Chondrocyte (in vitro differentiated cells): ENCODE measurements at places on chromosomes 5 and 9. TPM values are rescaled to one million over a fixed set of nuclear protein-coding genes. Genes with fewer than 3 reads are reported as not detected.

Gene STOML2
- 71.4 to 82.0 TPM (median 71.7 TPM) in 3 replicates for total RNA-seq

Gene TAF11L5
- not detected in 3 replicates for total RNA-seq

Gene NUTM2G
- total RNA-seq: 0.10 to 0.15 TPM in 2 of 3 replicates, not detected in the other

Gene TGFBI
- 491 to 631 TPM (median 620 TPM) in 3 replicates for total RNA-seq

Gene UQCRQ
- 378 to 436 TPM (median 403 TPM) in 3 replicates for total RNA-seq

Gene GARIN3
- not detected in 3 replicates for total RNA-seq

Gene ACOT12
- total RNA-seq: not detected in 3 replicates

Gene CA9
- total RNA-seq: 2.9 to 3.6 TPM in 2 of 3 replicates, not detected in the other

Gene OR1J2
- total RNA-seq: not detected in 3 replicates

DNA sequence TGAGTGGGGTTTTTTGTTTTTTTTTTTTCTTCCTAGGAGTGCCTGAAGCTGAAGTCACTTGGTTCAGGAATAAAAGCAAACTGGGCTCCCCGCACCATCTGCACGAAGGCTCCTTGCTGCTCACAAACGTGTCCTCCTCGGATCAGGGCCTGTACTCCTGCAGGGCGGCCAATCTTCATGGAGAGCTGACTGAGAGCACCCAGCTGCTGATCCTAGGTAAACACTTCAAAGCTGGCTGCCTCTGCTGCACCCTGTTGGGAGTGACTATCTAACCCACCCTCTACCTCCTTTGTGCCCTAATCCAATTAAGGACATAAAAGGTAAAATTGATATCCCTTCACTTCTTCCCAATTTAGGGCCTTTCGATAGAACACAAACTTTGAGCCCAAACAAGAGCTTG is 206.8 kb downstream of the SAXO1 start:
- no peak for DNase-seq
- H3K4me1 ChIP-seq: peaks cover 13% of the 10 kb centered on the region
- no peaks in the 10 kb centered on the region for H3K27me3 ChIP-seq
- H3K4me3 ChIP-seq: no peak overlapping the region

DNA sequence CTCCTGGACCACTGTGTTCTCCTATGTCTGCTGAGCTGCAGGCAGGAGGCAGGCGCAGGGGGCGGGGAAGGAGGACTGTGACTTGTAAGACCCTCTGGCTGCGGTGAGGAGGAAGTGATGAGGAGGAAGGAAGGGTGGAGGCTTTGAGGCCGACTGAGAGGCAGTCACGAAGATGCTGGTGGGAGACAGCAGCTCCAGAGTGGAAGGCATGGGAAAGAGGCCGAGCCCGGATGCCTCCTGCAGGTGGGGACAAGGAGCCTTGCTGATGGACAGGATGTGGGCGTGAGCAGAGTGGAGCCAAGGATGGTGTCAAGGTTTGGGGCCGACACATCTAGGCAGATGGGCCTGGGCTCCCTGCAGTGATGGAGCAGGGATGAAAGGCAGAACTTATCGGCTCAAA is 74.3 kb upstream of the ICE1 start:
- no peak overlapping the region for H3K27ac ChIP-seq
- no peaks in the 10 kb centered on the region for H3K27me3 ChIP-seq
- no peaks in the 10 kb centered on the region for H3K36me3 ChIP-seq
- H3K4me3 ChIP-seq: no peak overlapping the region
- H3K4me1 ChIP-seq: peaks cover 43% of the 10 kb centered on the region

GRCh38 chr5:66871651-66872050 is 275.5 kb downstream of the MAST4 start:
- H3K36me3 ChIP-seq: no peaks in the 10 kb centered on the region
- no peak for DNase-seq
- H3K27ac ChIP-seq: no peak overlapping the region

DNA sequence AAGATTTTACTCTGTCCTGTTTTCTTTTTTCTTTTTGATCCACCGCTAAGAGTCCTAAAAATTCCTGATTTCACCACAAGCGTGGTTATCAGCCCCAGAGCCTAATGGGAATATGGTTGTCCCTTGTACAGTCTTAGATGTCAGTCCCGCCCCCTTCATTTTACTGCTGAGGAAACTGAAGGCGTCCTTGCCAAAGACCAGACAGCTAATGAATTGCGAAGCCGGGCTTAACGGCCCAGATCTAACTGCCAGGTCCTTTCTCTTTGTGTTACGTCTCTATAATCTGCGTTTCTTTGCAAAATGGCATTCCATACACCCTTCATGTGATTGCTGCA is 497 bp downstream of the NSA2 start:
- H3K27me3 ChIP-seq: no peaks in the 10 kb centered on the region
- no peak for DNase-seq
- H3K36me3 ChIP-seq: peaks cover 13% of the 10 kb centered on the region
- peaks cover 36% of the 10 kb centered on the region for H3K4me1 ChIP-seq
- peak overlapping the region; percentile 97 for H3K27ac ChIP-seq

DNA sequence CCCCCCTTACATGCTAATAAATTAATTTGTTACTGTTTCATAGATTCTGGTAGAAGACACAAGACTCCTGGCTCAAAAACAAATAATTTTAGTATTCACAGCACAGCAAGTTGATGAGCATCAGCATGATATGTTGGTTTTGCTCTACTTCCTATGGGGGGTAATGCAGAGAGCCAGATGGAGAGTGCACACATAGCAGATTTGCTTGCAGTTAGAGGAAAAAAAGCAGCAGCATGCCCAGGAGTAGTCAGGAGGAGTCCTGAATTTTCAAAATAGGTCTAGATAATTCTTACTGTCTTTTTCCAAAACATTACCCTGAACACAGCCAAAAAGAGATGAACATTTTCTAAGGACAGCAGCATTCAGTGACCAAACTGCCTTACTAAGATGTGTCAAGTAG is 261.3 kb downstream of the COX7C start:
- H3K36me3 ChIP-seq: no peaks in the 10 kb centered on the region
- no peaks in the 10 kb centered on the region for H3K4me1 ChIP-seq
- H3K27me3 ChIP-seq: peaks cover 10% of the 10 kb centered on the region
- no peak overlapping the region for H3K4me3 ChIP-seq

DNA sequence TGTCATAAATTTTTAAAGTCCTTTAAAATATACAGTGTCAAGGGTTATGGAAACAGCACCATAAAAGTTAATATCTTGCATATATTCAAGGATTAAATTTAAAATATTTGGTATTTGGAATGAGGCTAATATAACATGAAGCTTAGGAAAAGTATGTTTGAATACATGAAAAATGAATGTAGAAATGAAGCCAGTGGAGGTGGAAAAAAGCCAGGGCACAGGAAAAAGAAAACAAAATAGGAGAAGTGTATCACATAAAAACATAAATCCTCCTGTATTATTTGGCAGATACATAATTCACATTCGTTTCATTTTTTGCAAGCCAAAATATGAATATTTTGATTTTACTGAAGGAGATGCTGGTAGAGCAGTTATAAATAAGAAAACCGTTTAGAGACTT is 587.0 kb upstream of the ZNF608 start:
- H3K27ac ChIP-seq: no peak overlapping the region
- no peaks in the 10 kb centered on the region for H3K36me3 ChIP-seq
- H3K4me3 ChIP-seq: no peak overlapping the region
- H3K27me3 ChIP-seq: no peaks in the 10 kb centered on the region
- peaks cover 30% of the 10 kb centered on the region for H3K4me1 ChIP-seq

DNA sequence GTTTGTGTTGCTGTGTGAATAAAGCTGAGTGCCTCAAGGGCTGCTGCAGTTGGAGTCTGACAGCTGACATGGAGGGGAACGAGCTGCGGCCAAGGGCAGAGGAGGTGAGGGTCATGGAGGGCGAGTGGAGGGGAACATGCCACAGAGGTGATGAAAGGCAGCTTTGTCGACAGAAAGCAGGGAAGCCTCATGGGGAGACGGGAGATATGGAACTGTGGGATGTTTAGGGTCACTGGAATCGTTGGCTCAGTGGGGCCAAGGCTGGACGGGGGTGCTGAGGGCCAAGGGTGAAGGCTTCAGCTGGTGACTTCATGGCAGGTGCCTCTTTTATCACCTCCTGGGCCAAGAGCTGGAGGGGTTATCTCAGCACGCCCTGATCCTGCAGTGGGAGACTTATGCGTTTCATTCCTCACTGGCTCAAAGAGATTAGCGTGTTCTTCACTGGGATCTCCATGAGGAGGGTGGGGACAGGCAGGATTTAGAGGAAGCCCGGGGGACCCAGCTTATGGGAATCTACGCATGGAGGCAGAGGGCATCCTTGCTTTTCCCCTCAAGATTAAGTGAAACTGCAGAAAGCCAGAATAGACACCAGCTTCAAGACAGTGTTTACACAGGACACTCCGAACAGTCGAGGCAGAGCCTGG is 42.2 kb downstream of the FAM240B start:
- peaks cover 39% of the 10 kb centered on the region for H3K4me1 ChIP-seq
- H3K27ac ChIP-seq: no peak overlapping the region
- DNase-seq: no peak
- H3K4me3 ChIP-seq: no peak overlapping the region

GRCh38 chr9:105503881-105504280 is 54.0 kb upstream of the FKTN start:
- no peak overlapping the region for H3K27ac ChIP-seq
- no peak overlapping the region for H3K4me3 ChIP-seq
- no peaks in the 10 kb centered on the region for H3K27me3 ChIP-seq
- DNase-seq: no peak
- peaks cover 12% of the 10 kb centered on the region for H3K4me1 ChIP-seq
- H3K36me3 ChIP-seq: peaks cover 2% of the 10 kb centered on the region

GRCh38 chr9:91712811-91713210 is 237.2 kb downstream of the ROR2 start:
- H3K36me3 ChIP-seq: no peaks in the 10 kb centered on the region
- no peak overlapping the region for H3K4me3 ChIP-seq
- H3K4me1 ChIP-seq: peaks cover 2% of the 10 kb centered on the region
- no peaks in the 10 kb centered on the region for H3K27me3 ChIP-seq
- no peak overlapping the region for H3K27ac ChIP-seq

DNA sequence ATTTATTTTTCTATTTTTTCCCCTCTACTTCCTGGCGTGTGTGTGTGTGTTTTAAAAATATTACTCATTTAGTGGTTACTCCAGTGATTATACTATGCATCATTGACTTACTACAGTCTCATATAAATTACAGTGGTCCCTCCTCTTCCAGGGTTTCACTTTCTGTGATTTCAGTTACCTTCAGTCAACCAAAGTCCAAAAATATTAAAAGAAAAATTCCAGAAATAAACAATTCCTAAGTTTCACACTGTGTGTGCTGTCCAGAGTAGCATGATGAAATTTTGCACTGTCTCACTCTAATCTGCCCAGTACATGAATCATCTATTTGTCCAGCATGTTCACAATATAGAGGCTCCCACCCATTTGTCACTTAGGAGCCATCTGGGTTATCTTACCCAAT is 47.4 kb upstream of the CCDC112 start:
- peaks cover 14% of the 10 kb centered on the region for H3K4me1 ChIP-seq
- no peaks in the 10 kb centered on the region for H3K36me3 ChIP-seq
- H3K27me3 ChIP-seq: no peaks in the 10 kb centered on the region
- H3K27ac ChIP-seq: peak overlapping the region; percentile 76
- no peak for DNase-seq

DNA sequence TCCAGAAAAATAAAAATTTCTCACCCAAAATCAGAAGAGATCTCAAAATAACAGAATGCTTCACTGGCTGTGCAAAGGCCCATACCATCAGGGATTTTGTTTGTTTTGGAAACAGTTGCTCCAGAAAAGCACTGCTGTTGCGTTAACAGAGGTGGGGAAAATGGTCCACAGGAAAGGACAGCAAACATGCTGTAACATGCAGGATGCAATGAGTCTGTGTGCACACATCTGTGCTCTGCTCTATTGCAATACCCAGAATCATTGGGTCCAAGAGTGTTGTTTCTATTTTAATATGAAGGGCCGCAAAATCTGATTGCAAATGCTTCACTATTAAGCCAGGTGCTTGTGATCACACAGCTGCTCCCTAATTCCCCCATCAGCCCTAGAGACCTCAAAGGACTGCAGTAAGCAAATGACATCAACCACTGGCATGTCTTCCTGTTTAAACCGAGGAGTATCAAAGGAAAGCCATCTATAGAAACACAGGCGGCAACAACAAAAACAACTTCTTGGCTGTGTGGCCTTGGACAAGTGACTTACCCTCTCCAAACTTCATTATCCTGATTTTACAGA is 141.0 kb downstream of the DCP2 start:
- H3K27me3 ChIP-seq: no peaks in the 10 kb centered on the region
- peaks cover 10% of the 10 kb centered on the region for H3K4me1 ChIP-seq
- H3K36me3 ChIP-seq: peaks cover 16% of the 10 kb centered on the region
- H3K27ac ChIP-seq: no peak overlapping the region
- no peak for DNase-seq

- no peaks in the 10 kb centered on the region for H3K27me3 ChIP-seq
- H3K4me3 ChIP-seq: no peak overlapping the region
- peaks cover 38% of the 10 kb centered on the region for H3K4me1 ChIP-seq
- H3K27ac ChIP-seq: no peak overlapping the region
Observed at GRCh38 chr9:137666955-137667670, 48.3 kb downstream of the EHMT1 start.

GRCh38 chr9:97807681-97808080 is 45.3 kb upstream of the FOXE1 start:
- no peak for DNase-seq
- H3K27ac ChIP-seq: no peak overlapping the region
- peaks cover 6% of the 10 kb centered on the region for H3K4me1 ChIP-seq
- peaks cover 44% of the 10 kb centered on the region for H3K27me3 ChIP-seq
